ENCODE measurements at places on chromosomes 7 and 10.

DNA sequence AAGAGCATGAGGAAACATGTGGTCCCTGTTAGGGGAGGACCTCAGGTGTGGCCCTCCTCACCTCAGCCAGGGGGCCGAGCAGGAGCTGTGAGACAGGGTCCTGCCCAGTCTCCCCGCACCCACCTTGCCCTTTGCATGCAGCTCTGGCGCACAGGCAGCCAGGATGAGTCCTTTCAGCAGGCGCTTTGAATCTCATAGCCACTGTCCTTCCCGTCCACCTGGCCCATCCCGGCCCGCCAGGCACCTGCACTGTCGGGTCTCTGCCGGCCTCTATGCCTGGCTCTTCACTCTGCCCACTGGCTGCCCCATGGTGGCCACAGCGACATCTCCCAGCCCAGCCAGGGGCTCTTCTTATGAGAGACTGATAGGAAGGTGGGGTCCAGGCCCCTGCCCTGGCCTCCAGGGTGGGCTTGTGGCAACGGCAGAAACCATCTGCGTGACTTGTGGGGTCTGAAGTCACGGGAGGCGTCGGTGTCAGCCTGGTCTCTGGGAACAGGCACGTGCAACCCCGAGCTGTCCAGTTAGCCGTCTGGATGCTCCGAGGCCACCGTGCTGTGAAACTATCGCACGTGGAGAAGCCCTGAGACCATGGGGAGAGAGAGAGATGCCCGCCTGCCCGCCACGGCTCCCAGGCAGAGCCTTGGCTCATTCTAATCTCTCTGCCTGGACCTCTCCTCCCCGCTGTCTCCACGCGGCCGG, 37.4 kb downstream of the FOXL3 start:
- DNase-seq = no peak

DNA sequence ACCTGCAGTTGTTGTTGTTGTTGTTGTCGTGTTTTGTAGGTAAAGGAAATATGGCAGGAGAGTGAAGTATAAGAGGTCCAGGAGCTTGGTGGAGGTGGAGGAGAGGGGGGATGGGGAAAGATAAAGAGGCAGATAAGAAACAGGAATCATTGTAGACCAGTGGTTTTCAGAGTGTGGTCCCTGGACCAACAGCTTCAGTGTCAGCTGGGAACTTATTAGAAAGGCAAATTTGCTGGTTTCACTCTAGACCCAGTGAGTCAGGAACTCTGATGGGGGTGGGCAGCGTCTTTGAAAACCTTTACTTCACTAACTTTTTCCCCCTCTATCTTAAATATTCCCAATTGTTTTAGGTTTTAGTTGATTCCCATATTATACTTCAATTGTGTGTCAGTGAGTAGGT, 241.5 kb downstream of the AUTS2 start:
- no peak for DNase-seq

GRCh38 chr10:72321248-72322029, 33.3 kb downstream of the DNAJB12 start:
- DNase-seq = no peak

DNA sequence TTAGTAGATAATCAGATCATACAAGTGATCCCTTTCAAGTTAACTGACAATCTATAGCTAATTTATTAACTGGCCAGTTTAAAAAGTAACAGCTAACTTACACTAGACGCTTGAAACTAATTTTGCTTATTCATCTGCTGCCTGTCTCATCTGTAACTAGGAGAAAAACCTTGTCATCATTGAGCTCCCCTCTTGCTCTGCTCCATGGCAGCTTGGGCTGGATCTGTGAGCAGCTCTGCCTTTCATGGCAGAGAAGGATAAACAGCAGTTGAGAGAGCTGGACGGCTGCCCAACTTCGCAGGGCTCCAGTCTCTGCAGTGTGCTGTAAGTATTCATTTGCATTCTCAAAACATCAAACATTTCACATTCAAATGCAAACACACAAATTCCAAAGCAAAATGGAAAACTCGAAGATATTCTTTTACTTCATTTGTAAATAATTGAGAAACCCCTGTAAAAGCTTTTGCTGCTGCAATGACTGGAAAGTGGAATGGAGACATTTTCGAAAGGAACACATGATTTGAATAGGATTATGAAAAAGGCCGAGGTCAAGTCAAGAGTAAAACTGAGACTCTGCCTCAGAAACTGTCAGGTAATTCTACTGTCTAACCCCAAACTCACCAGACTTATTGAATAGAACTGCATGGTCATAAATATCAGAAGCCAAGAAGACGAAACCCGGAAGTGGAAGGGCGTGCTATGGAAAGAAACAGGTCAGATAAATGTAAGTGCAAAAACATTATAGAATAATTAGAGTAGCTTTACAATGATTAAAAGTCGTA, 17.6 kb downstream of the SLC35B4 start:
- no peak for DNase-seq

GRCh38 chr7:99762680-99763327, 21.2 kb downstream of the CYP3A4 start:
- no peak for DNase-seq

All from activated gamma-delta T cell treated with Interleukin-2 at 50 U/mL for 16 hours (primary cell).